ENCODE measurements at places on chromosomes 2 and 18. TPM values are rescaled to one million over a fixed set of nuclear protein-coding genes. Genes with fewer than 3 reads are reported as not detected.
A peak's percentile ranks its signal among the peaks of the same experiment; 100 is the strongest.

GRCh38 chr2:219511547-219512325 is 2.5 kb upstream of the ASIC4 start:
- no peak for DNase-seq
- H3K36me3 ChIP-seq: no peaks in the 10 kb centered on the region
- H3K27me3 ChIP-seq: no peaks in the 10 kb centered on the region
- H3K27ac ChIP-seq: no peak overlapping the region

GRCh38 chr18:62717169-62717924 is 2.0 kb downstream of the PHLPP1 start:
- H3K4me1 ChIP-seq: peaks cover 23% of the 10 kb centered on the region
- no peaks in the 10 kb centered on the region for H3K27me3 ChIP-seq
- H3K4me3 ChIP-seq: peak overlapping the region; percentile 76
- peak; percentile 49 for DNase-seq

- no peak overlapping the region for H3K27ac ChIP-seq
- no peaks in the 10 kb centered on the region for H3K36me3 ChIP-seq
- H3K4me1 ChIP-seq: peaks cover 9% of the 10 kb centered on the region
- DNase-seq: no peak
- no peaks in the 10 kb centered on the region for H3K27me3 ChIP-seq
- H3K4me3 ChIP-seq: no peak overlapping the region
These were observed 25.4 kb downstream of the UXS1 start for GRCh38 chr2:106168657-106169056.

DNA sequence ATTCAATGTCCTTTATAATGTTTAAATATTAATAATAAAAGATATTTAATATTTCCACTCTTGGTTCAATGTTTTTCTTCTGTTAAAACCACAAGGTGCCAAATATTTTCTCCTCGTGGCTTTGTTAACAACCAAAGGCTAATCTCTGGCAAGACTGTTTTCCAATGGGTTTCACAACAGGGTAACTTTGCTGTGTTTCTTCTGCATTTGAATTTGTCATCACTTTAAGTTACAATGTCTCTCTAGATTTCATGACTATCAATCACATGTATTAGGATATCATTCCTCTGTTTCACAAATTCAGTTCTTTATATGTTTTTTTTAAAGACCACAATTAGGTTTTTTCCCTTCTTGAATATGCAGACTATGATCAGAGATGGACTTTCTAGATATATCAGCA is 469.8 kb upstream of the ACVR2A start:
- H3K27ac ChIP-seq: no peak overlapping the region
- H3K4me1 ChIP-seq: peaks cover 4% of the 10 kb centered on the region
- H3K27me3 ChIP-seq: no peaks in the 10 kb centered on the region

The CENPA gene
- 1.9 TPM for total RNA-seq

The FARSB gene
- 10.6 TPM for total RNA-seq
